Hematopoietic multipotent progenitor cell treated with erythropoietin and hydrocortisone succinate and interleukin-3 and kit ligand, for 15 days (in vitro differentiated cells): ENCODE measurements at places on chromosomes 1 and 21.
A peak's percentile ranks its signal among the peaks of the same experiment; 100 is the strongest.

- DNase-seq, result no peak
These were observed 11.4 kb downstream of the RAB4A start for GRCh38 chr1:229282295-229282823.

- no peak for DNase-seq
These were observed 170.1 kb downstream of the DHRS3 start for GRCh38 chr1:12447849-12448312.

DNA sequence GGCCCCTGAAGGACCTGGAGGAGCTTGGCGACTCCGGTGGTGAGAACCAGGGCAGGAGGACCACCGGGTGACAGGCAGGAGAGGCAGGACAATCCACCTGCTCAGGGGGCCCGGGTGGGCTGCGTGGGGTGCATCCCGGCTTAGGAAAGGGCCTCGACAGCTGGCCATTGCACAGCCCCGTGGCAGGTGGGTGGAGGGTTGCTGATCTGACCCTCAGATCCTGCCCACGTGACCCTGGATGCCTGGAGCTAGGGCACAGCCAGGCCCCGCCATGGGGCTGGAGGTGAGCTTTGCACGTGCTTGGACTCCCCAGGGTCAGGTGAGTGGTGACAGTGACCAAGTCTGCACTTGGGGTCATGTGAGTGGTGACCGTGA, 35.5 kb upstream of the SLC19A1 start:
- DNase-seq, result no peak

DNA sequence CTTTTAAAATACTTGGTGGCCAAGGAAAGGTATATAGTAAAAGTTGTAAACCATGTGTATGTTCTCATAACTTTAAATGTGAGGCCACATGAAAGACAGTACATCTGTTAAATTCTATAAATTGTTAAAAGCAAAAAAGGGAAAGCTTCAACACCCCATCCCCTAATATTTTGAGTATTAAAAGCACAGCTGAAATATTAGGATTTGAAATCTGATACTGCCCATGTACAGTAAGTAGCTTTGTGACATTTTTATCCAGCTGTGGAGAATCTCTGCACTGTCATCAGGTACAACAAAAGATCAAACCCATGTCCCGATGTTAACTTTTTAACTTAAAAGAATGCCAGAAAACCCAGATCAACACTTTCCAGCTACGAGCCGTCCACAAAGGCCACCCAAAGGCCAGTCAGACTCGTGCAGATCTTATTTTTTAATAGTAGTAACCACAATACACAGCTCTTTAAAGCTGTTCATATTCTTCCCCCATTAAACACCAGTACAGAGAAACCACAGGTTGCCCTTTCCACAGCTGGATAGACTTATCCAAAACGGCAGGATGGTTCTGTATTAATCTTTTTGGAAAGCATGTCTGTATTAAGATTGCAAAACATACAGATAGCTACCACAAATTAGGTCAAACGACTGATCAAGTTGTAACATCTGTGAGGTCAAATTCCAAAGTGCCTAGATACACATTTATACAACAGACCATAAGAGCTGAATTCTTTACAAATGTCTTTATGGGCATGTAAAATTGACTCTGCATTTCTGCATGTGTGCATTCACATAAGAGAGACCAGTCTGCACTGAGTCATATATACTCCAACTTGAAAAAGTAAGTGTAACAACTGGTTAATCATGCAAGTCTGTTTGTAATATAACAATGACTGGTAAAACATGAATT, 5.2 kb downstream of the IRF2BP2 start:
- DNase-seq, result peak; percentile 75

- DNase-seq, result no peak
These were observed 28.6 kb upstream of the CITED4 start for GRCh38 chr1:40890771-40891170.

DNA sequence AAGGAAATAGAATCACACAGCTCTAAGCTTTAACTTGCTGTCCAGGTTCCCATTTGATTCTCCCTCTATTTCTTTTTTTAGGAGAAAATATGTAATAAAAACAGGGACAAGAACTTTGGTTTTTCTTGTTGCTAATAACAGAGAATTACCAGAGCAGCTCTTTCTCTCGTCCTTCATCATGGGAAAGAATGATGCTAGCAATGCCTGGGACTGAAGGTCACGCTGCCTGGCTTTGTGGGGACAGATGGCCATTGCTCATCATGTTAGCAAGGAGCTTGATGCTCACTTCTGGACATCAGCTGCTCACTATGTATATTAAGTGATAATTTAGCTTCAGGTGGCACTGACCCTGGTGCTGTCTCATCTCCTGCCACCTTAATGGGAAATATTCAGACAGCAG, 77.3 kb upstream of the AKT3 start:
- DNase-seq, result no peak

DNA sequence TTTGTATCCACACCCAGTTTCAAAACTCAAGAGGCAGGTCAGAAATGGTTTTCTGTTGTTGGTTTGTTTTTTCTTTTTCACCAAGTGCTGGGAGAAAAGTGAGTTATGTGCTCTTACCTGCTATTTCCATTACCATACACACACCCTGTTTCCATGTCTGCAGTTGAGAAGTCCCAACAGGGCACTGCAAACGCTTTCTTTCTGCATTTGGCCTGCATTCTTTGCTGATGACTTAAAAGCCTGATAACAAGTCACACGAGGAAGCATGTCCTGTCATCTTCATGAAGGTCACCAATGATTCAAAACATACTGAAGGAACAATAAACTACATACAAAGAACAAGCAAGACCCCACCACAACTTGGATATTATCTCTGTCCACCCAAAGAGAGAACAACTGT, 24.8 kb upstream of the KCNE1 start:
- DNase-seq, result no peak

- DNase-seq, result no peak
These were observed 5.9 kb upstream of the KIF17 start for GRCh38 chr1:20723537-20724363.

DNA sequence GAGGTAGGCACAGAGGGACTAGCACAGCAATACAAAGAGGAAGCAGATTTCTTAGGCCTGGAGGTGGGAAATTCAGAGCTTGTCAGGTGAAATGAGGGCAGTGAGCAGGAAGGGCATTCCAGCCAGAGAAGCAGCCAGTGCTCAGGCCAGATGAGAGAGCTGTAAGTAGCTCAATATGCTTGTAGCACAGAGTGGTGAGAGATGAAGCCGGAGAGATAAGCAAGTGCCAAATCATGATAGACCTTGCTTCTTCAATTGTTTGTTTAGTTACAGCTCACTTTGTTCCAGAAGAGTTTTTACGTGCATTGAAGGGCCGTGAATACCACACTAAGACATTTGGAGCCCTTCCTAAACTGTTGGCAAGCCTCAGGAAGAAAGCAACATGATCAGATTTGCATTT, 42.0 kb upstream of the ADAMTS1 start:
- no peak for DNase-seq

GRCh38 chr1:77446841-77447555, 165.2 kb downstream of the AK5 start:
- no peak for DNase-seq

GRCh38 chr1:6426277-6426971, 1.8 kb downstream of the ESPN start:
- DNase-seq, result no peak

DNA sequence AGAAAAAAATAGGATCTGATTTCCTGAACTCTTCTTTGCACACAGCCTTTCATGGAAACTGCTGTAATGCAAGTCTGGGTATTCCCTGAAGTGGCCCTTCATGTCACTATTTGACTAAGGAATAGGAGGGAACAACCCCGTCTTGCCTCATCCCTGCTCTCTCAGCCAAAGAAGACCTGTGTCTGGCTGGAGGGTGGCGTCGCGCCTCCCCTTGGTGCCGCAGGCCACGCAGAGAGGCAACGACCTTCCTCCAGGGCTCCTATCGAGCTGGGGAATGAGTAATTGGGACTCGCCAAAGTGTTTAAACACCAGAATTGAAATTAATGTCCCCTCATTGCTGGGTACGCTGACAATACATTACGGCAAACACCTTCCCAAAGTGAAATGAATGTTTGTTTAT, 129.8 kb downstream of the PBX1 start:
- no peak for DNase-seq

DNA sequence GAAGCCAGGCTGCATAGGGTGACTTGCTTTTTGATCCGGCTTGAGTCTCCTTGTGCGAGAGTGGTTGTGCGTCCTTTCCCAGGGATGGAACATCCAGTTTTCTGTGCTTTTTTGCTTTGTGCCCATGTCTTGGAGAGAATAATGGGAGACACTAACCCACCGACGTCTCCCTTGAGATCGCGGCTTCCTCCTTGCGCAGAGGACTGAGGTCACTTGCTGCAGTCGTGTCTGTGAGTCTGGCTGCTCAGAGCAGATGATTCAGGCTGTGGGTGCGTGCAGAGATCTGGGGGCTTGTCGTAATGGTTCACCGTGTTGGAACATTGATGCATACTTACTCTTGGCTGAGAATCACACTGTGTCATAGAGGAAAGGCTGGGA, 164.5 kb upstream of the CACNA1E start:
- DNase-seq, result no peak

DNA sequence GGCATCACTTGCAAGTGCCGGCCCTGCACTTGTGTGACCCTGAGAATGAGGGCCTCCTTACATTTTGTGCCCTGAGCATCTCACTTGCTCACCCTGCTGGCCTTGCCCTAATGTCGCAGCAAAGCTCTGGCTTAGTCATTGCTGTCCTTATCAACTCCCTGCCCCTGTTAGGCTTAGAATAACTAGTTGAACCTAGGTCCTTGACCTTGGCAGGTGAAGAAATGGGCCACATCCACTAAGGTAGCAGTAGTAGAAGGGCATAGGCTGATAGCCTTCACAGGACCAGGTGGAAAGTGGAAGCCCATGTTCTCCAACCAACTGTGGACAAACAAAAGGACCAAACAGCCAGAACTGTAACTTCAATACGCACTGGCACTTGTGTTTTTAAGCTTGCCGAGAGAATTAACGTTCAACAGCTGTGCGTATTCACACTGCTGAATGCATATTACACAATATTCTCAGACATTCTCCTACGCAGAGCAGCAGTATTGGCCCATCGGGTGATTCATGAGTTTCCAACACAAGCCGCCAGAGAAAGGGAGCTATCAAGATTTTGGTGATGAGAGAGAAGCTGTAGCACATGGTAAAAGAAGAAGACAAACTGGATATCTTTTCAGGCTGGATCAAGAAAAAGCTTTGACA, 27.7 kb upstream of the PTGFRN start:
- no peak for DNase-seq

- no peak for DNase-seq
These were observed 141.9 kb upstream of the PTBP2 start for GRCh38 chr1:96579636-96580035.

- DNase-seq, result no peak
These were observed 58.5 kb upstream of the ACTL8 start for GRCh38 chr1:17696417-17697301.

DNA sequence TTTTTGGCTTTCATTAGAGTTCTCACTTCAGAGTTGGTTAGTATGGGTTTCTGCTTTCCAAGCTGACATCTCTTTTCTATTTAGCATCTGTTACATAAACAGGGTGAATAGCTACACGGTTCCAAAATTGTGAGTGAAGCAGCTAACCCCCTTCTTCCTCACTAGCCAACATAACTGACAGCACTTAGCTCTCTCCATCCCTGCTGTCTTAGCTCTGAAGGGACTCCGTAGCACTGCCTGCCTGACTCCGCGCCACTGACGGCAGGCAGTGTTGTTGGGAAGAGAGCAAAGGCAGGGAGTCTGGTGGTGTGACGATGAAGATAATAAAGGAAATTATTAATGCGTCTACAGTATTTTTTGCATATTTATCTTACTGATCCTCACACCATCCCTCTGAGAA, 247.0 kb downstream of the PTBP2 start:
- no peak for DNase-seq

DNA sequence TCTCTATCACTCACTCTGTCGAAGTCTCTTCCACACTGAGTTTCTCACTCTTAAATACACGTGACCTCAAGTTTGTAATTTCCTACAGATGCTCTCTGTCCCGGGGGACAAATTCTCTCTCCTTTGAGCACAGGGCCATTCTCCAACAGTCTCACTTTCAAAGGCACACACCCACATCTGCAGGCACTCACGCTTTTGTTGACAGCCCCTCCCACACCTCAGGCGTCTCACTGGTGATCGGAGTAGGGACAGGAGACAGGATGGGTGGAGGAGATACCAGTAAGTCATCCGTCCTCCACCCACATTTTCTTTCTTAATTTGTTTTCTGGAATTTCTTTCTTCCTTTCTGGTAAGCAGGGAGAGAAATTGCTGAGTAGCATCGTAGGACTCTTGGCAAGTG, 40.6 kb upstream of the GREM2 start:
- DNase-seq, result no peak

GRCh38 chr1:148333875-148334338, 149.2 kb downstream of the PPIAL4G start:
- no peak for DNase-seq

- no peak for DNase-seq
These were observed 110.7 kb downstream of the CRYAA start for GRCh38 chr21:43279578-43279894.

GRCh38 chr21:46188226-46189212, 4.3 kb upstream of the SPATC1L start:
- peak; percentile 13 for DNase-seq

DNA sequence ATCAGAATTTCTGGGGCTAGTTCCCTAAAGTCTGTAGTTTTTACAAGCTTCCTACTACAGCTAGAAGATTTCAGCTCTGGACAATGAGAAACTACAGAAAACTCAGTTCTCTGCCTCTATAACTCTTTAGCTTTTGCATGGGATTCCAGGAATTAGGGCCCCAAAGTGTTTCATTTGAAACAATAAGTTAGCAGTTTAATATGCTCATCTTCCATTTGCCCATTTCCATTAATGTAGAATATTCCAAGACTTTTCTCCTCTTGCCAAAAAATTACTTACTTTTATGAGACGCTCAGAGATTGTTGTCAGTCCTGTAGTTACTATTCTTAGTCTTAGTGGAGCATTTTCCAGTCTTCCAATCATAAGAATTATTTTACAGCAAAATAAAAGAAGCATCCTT, 719.9 kb downstream of the ADGRL2 start:
- no peak for DNase-seq

- DNase-seq, result no peak
These were observed 391.9 kb downstream of the LMO4 start for GRCh38 chr1:87720561-87720960.
